CD4-positive, alpha-beta T cell treated with Interleukin-10 for 1 hour (primary cell): ENCODE measurements at places on chromosomes 13 and 19.

- no peak for DNase-seq
These were observed 11.3 kb downstream of the HNRNPM start for GRCh38 chr19:8456064-8456463.

DNA sequence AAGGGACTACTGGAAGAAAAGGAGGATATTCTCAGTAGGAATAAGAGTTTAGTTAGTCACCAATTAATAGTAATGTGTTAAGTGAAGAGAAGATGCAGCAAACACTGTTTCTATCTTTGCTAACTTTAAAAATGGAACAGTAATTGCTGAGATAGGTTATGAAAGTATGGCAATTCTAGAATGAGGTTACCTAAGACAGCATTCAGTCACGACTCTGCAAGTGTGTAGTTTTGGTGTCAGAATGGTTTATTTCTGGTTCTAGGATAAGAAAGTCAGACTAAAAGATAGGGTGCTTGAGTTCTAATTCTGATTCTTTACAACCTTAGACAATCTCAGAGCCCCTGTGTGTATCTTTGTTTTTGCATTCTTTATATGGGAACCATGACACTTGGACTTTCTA is 138.1 kb downstream of the POU4F1 start:
- DNase-seq: no peak

- DNase-seq: no peak
These were observed 59.4 kb upstream of the WASF3 start for GRCh38 chr13:26497968-26498511.

DNA sequence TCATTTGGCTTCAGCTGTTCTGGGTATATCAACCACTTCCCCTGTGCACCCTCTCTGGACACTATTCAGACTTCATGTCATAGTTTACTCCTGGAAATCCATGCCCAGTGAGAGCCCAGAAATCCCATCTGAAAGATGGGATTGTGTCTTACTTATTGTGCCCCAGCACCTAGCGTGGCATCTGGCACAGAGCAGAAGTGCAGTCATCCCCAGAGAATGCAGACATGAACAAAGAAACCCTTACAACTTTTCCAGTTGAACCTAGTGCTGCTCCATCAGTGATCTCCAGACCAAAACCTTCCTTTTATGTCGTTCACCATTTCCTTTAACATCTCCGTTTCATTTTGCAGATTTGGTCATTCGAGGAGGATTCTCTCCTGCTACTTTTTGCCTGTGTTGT is 60.6 kb downstream of the MBNL2 start:
- DNase-seq: no peak

GRCh38 chr13:72820898-72821279 is 39.0 kb downstream of the PIBF1 start:
- no peak for DNase-seq

- DNase-seq: no peak
These were observed 1315.4 kb downstream of the EFNB2 start for GRCh38 chr13:105220063-105220462.

DNA sequence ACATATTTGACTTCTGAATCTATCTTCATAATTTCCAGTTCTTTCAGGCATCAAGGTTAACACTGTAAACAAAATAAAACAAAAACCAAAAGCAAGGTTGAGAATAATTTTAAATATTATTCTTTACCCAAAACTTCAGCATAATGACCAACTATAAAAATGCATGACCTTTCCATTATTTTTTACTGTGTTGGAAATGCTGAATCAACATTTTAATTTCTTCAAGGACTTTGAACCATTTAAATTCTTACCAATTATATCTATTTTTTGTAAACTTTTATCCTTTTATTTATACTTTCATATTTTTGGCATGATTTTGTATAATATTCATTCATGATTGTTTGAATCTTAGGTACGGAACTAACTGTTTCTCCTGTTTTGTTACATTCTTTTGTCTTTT is 6.9 kb downstream of the ZNF585A start:
- DNase-seq: no peak

DNA sequence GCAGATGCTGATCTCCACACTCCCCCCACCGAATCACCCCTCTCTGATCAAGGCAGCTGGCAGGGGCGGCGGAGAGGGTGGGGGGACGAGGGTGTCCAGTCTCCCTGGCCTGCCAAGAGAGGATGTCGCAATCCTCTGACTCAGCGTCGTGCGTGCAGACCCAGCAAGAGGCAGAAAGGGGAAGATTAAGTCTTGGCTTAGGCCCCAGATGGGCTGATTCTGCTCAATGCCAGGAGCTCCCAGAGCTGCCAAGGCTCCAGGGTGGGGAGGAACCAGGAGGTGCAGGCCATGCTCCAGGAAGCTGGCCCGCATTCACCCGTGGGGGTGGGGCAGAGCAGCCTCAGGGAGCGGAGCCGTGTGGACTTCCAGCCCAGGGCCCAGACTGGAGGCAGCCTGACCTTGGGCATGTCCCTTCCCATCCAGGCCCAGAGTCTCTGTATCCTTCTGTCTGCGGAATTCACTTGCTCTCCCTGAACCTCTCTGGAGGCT is 6.6 kb upstream of the BCL3 start:
- DNase-seq: peak; percentile 37

DNA sequence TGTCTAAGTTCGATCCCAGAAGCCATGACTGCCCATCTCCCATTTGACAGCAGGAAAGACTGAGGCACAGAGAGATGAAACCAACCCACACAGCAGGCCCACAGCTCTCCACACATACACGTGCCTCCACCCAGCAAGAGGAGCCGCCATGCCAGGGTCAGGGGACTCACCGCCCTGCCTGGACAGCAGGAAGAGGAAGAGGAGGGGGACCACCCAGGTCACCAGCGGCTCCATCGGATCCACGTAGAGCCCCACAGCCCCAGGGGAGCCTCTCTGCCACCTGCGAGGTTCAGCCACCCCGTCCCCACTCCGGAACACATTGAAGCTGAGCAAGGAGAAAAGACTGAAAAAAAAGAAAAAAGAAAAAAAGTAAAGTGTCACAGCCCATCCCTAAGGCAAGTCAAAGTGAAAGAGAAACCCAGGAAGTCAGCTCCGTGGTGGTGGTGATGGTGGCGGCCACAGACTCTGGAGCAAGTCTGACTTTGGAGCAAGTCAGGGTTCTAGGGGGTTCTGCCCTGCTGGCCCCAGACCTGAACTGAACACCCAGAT is at the start of gene IL12RB1:
TSS of gene IL12RB1 (minus strand) at position 345 of the 549 bp plus-strand sequence. CDS start at position 234, 111 bp downstream.
- DNase-seq: peak; percentile 75

- no peak for DNase-seq
These were observed 1.2 kb downstream of the CPT1C start for GRCh38 chr19:49692147-49692506.

DNA sequence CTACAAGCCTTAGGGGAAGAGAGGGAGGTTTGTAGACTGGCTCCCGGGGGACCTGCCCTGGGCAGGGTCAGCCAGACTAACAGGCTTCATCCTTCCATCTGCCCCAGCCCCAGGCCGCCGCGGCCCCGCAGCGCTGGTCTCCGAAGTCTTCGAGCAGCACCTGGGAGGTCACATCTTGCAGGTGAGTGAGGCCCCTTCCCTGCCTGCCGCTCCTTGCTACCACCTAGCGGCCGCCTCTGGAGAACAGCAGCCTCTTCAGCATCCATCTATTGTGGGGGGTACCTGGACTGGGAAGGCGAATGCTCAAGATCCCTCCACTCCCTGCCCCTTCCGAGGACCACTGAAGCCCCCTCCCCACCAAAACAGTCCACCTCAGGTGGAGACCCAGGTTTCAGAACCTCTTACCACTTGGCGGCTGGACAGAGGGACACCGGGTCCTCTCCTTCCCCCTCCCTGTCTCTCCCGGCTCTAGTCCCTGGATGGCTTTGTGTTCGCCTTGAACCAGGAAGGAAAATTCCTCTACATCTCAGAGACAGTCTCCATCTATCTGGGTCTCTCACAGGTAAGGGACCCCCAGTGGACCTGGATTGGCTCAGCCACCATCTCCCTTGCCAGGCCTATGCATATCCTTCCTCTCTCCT is 12.7 kb downstream of the NPAS1 start:
- peak; percentile 72 for DNase-seq

DNA sequence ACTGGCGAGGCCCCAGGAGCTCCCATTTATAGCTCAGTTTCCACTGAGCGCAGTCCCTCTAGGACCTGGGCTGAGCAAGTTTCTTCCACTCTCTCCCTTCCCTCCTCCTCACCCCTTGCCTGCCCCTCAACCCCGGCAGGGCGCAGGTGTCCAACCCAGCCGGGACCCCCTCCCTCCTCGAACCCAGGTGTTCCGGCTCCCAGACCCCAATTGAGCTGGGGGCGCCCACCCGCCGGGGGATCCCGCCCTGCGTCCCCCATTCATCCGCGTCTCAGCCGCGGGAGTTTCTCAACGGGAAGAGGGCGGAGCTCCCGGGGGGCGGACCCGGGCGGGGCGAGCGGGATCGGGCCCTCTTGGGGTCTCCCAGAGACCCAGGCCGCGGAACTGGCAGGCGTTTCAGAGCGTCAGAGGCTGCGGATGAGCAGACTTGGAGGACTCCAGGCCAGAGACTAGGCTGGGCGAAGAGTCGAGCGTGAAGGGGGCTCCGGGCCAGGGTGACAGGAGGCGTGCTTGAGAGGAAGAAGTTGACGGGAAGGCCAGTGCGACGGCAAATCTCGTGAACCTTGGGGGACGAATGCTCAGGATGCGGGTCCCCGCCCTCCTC is at the start of gene KIRREL2:
TSS of gene KIRREL2 (plus strand) at position 366 of the 604 bp plus-strand sequence. CDS start at position 575, 209 bp downstream.
- DNase-seq: peak; percentile 25

GRCh38 chr13:49303533-49304252 is 56.0 kb downstream of the CDADC1 start:
- no peak for DNase-seq

- peak; percentile 65 for DNase-seq
These were observed 65.1 kb downstream of the KCNRG start for GRCh38 chr13:50080203-50080910.

DNA sequence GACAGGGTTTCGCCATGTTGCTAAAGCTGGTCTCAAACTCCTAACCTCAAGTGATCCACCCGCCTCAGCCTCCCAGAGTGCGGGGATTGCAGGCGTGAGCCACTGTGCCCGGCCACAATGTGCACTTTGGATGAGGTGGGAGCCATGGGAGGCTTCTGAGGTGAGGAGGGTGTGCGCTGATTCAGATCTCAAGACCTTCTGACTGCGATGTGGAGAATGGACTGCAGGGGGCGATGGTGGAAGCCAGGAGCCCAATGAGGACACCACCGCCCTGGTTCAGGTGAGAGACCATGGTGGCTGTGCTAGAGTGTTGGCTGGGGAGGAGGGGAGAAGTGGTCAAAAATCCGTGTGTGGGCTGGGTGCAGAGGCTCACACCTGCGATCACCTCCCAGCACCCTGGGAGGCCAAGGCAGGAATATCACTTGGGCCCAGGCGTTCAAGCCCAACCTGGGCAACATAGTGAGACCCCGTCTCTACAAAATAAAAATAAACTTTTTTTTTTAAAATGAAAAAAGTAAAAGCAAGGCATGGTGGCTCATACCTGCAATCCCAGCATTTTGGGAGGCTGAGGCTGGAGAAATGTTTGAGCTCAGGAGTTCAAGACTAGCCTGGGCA is 5.6 kb downstream of the INAFM1 start:
- DNase-seq: peak; percentile 64

DNA sequence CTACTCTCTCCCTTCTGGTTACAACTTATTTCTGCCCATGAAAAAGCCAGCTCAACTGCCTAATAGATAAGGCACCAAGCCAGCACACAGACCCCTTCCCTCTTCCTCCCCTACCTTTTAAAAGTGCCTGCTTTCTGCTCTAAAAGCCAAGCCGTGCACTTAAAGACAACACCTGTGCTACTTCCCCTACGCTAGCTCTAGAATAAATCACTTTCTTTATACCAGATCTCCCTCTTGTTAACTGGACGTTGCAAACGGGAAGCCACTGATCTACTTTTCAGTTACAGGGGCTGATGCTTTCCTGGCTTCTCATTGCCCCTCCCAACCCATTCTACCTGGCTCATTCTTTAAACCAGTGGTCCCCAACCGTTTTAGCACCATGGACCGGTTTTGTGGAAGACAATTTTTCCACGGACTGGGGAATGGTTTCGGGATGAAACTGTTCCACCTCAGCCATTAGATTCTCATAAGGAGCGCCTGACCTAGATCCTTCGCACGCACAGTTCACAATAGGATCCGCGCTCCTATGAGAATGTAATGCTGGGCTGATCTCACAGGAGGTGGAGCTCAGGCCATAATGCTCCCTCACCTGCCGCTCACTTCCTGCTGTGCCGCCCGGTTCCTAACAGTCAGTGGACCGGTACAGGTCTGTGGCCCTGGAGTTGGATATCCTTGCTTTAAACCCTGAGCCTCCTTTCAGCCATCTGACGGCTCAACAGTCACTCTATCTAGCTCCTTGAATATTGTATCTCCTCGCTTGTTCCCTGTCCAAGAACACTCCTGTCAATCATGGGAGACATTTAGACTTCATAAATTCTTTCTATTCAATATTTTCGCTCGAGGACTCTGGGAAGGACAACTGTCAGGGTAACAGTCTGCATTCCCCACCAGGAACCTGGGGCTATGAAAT is 841 bp upstream of the ZNF223 start:
- peak; percentile 17 for DNase-seq

DNA sequence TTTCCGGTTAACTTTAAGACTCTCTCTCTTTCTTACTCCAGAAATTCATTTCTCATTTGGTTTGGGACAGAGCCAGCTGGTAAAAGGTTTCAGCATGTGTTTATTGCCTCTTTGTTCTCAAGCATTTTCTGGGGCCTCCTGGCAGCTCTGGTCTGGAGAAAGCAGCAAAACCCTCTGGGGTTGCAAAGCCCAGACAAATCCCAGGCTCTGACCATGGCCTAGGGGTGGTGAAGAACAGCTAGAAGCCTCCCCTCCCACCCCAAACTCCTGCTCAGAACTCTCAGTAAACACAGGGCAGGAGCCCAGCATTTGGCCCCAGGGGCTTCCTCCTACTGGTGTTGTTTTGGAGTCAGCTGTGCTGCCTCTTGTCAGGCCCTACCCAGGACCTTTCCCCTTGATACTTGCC is 124.2 kb upstream of the SERP2 start:
- no peak for DNase-seq

DNA sequence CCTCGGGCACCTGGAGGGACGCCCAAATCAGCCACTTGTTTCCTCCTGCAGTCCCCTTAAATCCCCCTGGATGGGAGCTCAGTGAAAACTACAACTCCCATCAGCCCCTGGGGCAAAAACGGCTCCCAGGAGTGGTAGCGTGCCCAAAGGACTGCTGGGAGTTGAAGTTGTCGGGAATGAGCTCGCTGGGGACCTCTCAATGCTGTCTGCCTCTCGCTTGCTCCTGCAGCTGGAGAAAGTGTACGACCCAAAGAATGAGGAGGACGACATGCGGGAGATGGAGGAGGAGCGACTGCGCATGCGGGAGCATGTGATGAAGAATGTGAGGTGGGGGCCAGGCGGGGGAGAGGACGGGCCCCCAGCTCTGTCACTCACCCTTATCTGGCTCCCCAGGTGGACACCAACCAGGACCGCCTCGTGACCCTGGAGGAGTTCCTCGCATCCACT is 14.7 kb upstream of the DHDH start:
- DNase-seq: peak; percentile 35

- no peak for DNase-seq
These were observed 171.4 kb downstream of the SUCLA2 start for GRCh38 chr13:47829690-47830089.

DNA sequence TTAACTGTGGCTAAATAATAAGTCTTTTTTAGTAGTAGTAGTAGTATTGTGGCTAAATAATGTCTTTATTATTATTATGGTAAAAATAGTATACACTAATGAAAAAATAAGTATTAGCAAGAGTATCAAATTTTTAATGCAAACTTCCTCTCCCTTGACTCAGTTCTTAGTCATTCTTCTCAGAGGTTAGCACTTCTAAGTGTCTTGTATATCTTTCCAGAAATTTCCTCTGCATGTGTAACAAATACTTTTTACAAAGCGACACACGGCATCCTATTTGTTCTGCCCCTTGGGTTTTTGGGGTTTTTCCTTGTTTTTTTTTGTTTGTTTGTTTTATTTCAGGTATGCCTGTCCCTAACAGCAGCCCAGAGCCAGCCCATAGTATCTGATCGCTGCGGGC is 20.9 kb downstream of the SIN3B start:
- no peak for DNase-seq

- DNase-seq: no peak
These were observed 65.8 kb upstream of the STARD13 start for GRCh38 chr13:33351319-33351718.
